ENCODE measurements at places on chromosomes 16 and 17.

GRCh38 chr17:43854498-43854897 is 7.5 kb downstream of the CD300LG start:
- DNase-seq, result no peak
- no peaks in the 10 kb centered on the region for H3K36me3 ChIP-seq
- no peak overlapping the region for H3K27ac ChIP-seq
- no peak overlapping the region for H3K4me3 ChIP-seq
- peaks cover 98% of the 10 kb centered on the region for H3K27me3 ChIP-seq
- no peaks in the 10 kb centered on the region for H3K4me1 ChIP-seq

GRCh38 chr17:62761884-62762283 is 46.2 kb downstream of the MARCHF10 start:
- no peak overlapping the region for H3K27ac ChIP-seq
- H3K4me3 ChIP-seq, result no peak overlapping the region
- no peaks in the 10 kb centered on the region for H3K36me3 ChIP-seq
- H3K4me1 ChIP-seq, result no peaks in the 10 kb centered on the region
- H3K27me3 ChIP-seq, result no peaks in the 10 kb centered on the region

GRCh38 chr16:72797621-72798020 is 250.3 kb downstream of the ZFHX3 start:
- no peak for DNase-seq
- no peaks in the 10 kb centered on the region for H3K27me3 ChIP-seq
- H3K4me3 ChIP-seq, result no peak overlapping the region
- H3K4me1 ChIP-seq, result no peaks in the 10 kb centered on the region

GRCh38 chr17:45904866-45905265 is 10.5 kb downstream of the MAPT start:
- H3K4me3 ChIP-seq, result no peak overlapping the region
- no peaks in the 10 kb centered on the region for H3K27me3 ChIP-seq
- no peaks in the 10 kb centered on the region for H3K4me1 ChIP-seq

- DNase-seq, result no peak
- H3K36me3 ChIP-seq, result no peaks in the 10 kb centered on the region
- H3K27me3 ChIP-seq, result peaks cover 13% of the 10 kb centered on the region
- peaks cover 9% of the 10 kb centered on the region for H3K4me1 ChIP-seq
- no peak overlapping the region for H3K4me3 ChIP-seq
- H3K27ac ChIP-seq, result no peak overlapping the region
Measured at GRCh38 chr16:66910175-66910940, 8.3 kb downstream of the CDH16 start.

DNA sequence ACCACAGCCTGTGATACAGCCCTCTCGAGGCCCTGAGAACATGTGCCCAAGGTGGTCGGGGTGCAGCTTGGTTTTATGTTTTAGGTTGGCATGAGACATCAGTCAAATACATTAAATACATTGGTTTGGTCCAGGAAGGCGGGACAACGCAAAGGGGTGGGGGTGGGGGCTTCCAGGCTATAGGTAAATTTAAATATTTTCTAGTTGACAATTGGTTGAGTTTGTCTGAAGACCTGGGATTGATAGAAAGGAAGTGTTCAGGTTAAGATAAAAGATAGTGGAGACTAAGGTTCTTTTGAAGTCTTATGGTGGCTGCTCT is 1.2 kb upstream of the ZKSCAN2 start:
- H3K4me3 ChIP-seq, result peak overlapping the region; percentile 79
- peaks cover 12% of the 10 kb centered on the region for H3K4me1 ChIP-seq
- DNase-seq, result no peak
- no peak overlapping the region for H3K27ac ChIP-seq
- no peaks in the 10 kb centered on the region for H3K27me3 ChIP-seq

DNA sequence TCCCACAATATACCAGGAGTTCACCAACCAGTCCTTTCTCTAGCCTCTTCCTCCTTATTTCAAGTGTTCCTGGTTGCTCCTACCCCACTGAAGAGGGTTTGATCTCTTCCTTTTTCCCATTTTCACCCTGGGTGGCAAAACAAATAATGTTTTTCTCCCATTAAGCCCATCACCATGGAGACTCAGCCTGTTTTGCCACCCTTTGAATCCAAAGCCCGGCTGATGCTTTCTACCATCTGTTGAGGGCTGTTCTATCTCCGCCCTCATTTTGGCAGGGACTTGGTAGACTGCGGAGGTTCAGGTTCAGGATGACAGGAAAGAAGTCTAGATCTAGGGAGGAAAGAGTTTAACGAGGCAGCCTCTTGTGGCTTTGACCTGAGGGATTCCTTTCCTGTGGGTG is 2.6 kb downstream of the DNAH2 start:
- no peaks in the 10 kb centered on the region for H3K4me1 ChIP-seq
- H3K36me3 ChIP-seq, result no peaks in the 10 kb centered on the region
- H3K4me3 ChIP-seq, result no peak overlapping the region

GRCh38 chr16:87471278-87472141 is 21.3 kb downstream of the ZCCHC14 start:
- no peak for DNase-seq
- no peak overlapping the region for H3K4me3 ChIP-seq
- no peaks in the 10 kb centered on the region for H3K27me3 ChIP-seq
- no peaks in the 10 kb centered on the region for H3K36me3 ChIP-seq
- H3K4me1 ChIP-seq, result no peaks in the 10 kb centered on the region

- no peak overlapping the region for H3K4me3 ChIP-seq
- H3K36me3 ChIP-seq, result no peaks in the 10 kb centered on the region
- no peaks in the 10 kb centered on the region for H3K27me3 ChIP-seq
Measured at GRCh38 chr17:6994666-6995256, 1.1 kb upstream of the ALOX12 start.

DNA sequence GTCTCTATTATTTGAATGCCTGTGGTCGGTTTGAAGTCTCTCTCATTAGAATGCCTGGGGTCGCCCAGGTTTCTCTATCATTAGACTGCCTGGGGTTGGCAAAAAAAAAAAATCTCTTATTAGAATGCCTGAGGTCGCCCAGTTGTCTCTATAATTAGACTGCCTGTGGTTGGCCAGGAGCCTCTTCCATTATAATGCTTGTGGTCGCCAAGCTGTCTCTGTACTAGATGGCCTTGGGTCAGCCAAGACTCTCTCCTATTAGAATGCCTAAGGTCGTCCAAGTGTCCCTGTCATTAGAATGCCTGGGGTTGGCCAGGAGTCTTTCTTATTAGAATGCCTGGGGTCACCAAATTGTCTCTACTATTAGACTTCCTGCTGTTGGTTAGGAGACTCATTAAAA is 2228.4 kb downstream of the TP53TG3F start:
- H3K36me3 ChIP-seq, result no peaks in the 10 kb centered on the region
- H3K4me1 ChIP-seq, result no peaks in the 10 kb centered on the region
- H3K4me3 ChIP-seq, result no peak overlapping the region
- no peak overlapping the region for H3K27ac ChIP-seq
- DNase-seq, result peak; percentile 71

- H3K36me3 ChIP-seq, result no peaks in the 10 kb centered on the region
- peaks cover 4% of the 10 kb centered on the region for H3K4me1 ChIP-seq
- H3K27ac ChIP-seq, result no peak overlapping the region
- H3K27me3 ChIP-seq, result no peaks in the 10 kb centered on the region
- no peak for DNase-seq
Measured at GRCh38 chr16:47408491-47408890, 52.4 kb downstream of the ITFG1 start.

DNA sequence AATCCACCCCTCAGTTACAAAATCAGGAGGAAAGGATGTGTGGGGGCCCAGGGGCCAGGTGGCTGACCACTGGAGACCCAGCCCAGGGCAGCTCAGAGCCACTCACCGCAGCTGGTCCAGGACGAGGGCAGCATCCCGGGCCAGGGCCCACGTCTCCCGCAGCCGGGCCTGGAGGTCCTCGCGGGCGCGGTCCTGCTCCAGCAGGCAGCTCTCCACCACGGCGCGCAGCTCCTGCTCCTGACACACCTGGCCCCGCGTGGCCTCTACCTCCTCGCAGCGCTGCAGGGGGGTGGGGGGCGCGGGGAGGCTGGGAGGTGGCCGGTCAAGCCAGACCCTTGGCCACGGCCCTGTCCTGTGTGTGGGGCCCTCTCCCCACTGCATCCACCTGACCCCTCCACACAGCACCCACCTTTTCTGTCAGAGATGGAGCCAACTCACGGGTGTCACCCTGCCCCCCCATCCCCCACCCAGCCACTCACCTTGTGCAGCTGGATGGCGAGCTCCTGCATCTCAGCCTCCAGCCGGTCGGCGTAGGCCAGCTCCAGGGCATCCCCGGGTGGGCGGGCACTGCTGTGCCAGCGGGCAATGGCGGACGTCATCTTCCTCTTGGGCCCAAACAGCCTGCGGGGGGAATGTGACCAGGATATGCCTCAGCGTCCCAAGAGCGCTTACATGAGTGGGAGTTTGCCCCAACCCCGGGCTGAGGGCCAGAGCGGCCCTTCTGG is 5.1 kb downstream of the NUDT16L1 start:
- no peaks in the 10 kb centered on the region for H3K27me3 ChIP-seq
- no peak for DNase-seq
- no peaks in the 10 kb centered on the region for H3K36me3 ChIP-seq
- no peak overlapping the region for H3K4me3 ChIP-seq
- H3K27ac ChIP-seq, result no peak overlapping the region

DNA sequence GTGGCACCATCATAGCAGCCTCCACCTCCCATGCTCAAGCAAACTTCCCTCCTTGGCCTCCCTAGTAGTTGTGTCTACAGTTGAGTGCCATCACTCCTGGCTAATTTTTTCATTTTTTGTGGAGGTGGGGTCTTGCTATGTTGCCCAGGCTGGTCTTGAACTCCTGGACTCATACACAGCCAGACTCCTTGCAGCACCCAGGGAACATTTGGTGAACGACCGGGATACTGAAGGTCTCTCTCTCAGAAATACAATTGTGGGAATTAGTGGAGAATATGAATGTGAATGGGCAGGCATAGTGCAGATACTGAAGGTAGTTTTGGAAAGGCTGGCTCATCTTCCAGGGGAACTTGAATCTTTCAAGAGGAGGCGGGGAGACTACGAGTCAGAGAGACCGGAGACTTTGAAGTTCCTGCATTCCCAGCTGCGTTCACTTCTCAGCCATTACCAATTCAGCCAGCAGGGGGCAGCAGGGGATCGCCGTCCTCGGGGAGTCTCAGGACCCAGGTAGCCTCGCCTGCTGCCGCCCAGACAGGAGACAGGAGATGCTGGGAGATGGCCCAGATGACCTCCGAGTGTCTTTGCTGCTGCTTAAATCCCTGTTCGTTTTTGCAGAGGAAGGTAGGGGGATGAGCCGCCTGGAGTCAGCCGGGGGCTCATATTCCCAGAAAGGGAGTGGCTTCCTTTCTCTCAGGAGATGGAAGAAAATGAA is 68.6 kb downstream of the HAPSTR1 start:
- DNase-seq, result peak; percentile 56
- no peak overlapping the region for H3K27ac ChIP-seq
- H3K36me3 ChIP-seq, result no peaks in the 10 kb centered on the region
- H3K4me1 ChIP-seq, result no peaks in the 10 kb centered on the region

DNA sequence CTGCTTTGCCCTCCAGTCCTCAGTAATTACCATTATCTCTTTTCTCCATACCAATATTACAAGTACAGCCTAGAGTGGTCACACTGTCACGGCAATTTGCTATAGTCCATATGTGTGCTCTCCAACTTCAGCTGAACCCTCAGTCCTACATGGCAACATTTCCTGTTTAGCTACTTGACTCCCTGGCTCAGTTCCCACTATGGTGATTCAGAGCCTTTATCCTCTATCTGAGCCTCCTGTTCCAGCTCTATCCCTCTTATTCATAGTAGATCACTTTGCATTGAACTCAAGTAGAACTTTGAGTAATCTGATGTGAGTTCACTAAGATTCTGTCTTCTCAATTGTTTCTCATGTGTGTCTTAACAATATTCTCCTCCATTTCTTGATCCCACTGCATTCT is 43.7 kb upstream of the GOSR1 start:
- H3K4me3 ChIP-seq, result no peak overlapping the region
- 0 out of 2 replicates have a peak, but pooled peaks cover 4% of the 10 kb centered on the region for H3K4me1 ChIP-seq
- no peak for DNase-seq
- no peaks in the 10 kb centered on the region for H3K27me3 ChIP-seq
- no peaks in the 10 kb centered on the region for H3K36me3 ChIP-seq
- H3K27ac ChIP-seq, result no peak overlapping the region

DNA sequence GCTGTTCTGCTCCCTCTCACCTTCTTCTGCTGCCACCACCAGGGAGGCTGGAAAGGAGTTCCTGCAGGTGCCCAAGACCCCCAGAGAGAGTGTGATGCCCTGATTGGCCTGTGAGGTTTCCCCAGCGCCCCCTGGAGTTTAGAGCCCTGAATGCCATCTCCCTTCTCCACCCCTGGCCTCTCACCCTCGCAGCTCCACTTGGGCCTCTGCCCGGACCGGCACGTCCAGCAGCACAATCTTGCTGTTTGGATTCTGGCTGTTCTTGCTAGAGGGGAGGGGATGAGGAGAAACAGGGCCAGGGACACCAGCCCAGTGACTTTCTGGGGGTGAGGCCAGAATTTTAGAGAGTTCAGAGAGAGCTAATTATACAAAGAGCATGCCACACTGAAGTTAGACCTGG is 12.5 kb upstream of the FAM171A2 start:
- no peak for DNase-seq
- no peaks in the 10 kb centered on the region for H3K36me3 ChIP-seq
- no peaks in the 10 kb centered on the region for H3K4me1 ChIP-seq
- peaks cover 43% of the 10 kb centered on the region for H3K27me3 ChIP-seq
- H3K27ac ChIP-seq, result no peak overlapping the region

- no peak for DNase-seq
- peaks cover 7% of the 10 kb centered on the region for H3K4me1 ChIP-seq
- no peak overlapping the region for H3K27ac ChIP-seq
- no peaks in the 10 kb centered on the region for H3K27me3 ChIP-seq
Measured at GRCh38 chr17:73155410-73156165, 9.2 kb upstream of the SSTR2 start.

- no peaks in the 10 kb centered on the region for H3K36me3 ChIP-seq
- no peaks in the 10 kb centered on the region for H3K27me3 ChIP-seq
- no peak for DNase-seq
- no peak overlapping the region for H3K27ac ChIP-seq
- no peaks in the 10 kb centered on the region for H3K4me1 ChIP-seq
- no peak overlapping the region for H3K4me3 ChIP-seq
Measured at GRCh38 chr17:72008236-72008876, 112.5 kb upstream of the SOX9 start.

DNA sequence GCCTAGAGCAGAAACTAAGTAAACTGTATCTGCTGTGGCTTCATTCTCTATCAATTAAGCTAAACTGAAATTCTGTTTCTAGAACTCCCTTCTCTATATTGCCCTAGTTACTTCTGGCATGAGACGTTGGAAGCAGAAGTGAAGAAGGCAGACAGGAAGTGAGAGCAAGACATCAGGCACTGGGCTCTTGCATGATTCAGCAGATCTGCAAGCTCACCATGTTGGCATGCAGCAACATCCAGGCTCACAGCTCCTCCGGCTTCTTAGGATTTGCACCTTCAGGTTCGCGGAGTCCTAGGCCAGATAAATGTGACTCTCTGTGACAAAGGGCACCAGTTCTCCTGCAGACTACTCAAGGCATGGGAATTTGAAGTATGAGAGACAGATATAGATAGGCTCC is 148.3 kb downstream of the CDH8 start:
- peaks cover 5% of the 10 kb centered on the region for H3K4me1 ChIP-seq
- H3K27ac ChIP-seq, result no peak overlapping the region
- H3K36me3 ChIP-seq, result no peaks in the 10 kb centered on the region
- H3K27me3 ChIP-seq, result no peaks in the 10 kb centered on the region

- no peaks in the 10 kb centered on the region for H3K36me3 ChIP-seq
- H3K4me1 ChIP-seq, result no peaks in the 10 kb centered on the region
- peaks cover 82% of the 10 kb centered on the region for H3K27me3 ChIP-seq
Measured at GRCh38 chr17:79852748-79853147, 13.5 kb upstream of the CBX4 start.

All from MM.1S (cell line).